Dermis blood vessel endothelial cell (primary cell): ENCODE measurements at places on chromosomes 3 and 15.

DNA sequence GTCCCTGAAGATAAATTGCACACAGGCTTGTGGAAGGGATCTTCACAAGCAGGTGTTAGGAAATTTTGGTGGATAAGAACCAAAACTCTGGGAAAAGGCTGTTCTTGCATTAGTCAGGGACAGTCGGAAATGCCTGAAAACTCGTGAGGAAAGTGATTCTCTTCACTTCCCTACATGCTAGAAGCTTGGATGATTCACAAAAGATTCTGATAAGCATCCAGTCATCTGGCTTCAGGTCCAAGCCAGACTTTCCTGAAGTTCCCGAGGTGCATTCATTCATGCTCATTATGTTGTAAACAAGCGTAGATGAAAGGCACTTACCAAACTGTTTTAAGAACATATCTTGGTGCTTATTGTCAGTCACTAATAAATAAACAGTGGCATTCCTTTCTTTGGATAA, 1028.7 kb downstream of the NTRK3 start:
- DNase-seq, result no peak

DNA sequence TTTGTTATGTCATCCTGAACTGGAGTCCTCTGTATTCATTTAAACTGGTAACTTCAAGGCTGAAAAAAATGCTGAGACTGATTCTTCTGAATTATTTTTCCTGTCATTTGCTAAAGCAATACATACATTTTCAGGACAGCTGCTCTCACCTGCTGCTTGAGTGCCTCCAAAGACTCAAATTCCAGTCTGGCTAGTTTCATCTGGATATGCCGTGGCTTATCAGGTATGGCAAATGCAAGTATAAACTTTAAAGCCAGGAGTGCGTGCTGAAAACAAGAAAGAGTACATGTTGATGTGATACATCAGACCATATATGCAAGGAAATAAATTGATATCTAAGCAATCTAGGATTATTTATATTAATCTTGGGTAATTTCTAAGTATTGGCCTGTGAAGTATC, 146.1 kb downstream of the SNRK start:
- DNase-seq, result no peak

DNA sequence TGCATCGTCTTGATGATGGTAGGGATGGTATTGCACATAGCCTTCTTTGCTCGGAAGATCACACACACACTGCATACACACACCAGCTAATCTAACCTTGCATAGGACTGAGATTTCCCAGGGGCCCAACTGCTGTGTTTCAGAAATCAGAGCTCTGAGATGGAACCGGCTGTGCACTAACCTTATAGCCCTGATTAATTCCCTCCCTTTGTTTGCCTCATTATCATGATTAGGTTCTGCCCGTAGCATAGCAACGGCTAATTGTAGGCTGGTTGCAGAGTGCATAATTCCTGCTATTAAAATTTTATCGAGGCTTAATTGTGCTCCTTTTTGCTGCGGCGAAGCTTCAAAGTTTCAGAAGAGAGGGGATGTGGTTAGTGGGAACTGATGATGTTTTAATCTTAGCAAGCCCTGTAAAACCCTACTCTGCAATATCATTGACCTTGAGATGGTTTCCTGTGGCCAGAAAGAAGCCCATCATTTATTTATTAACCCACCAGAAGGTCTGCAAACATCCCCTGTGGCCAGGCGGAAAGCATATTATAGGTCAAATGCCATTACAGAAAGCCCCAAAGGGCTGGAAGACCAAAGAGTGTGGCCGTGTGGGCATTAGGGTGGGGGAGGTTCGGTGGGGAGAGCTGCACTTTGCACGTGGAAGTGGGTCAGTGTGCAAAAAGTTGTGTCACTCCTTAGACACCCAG, 56.2 kb upstream of the GLCE start:
- DNase-seq, result no peak

- peak; percentile 87 for DNase-seq
These were observed 256.6 kb upstream of the ROPN1 start for GRCh38 chr3:124248471-124249028.

DNA sequence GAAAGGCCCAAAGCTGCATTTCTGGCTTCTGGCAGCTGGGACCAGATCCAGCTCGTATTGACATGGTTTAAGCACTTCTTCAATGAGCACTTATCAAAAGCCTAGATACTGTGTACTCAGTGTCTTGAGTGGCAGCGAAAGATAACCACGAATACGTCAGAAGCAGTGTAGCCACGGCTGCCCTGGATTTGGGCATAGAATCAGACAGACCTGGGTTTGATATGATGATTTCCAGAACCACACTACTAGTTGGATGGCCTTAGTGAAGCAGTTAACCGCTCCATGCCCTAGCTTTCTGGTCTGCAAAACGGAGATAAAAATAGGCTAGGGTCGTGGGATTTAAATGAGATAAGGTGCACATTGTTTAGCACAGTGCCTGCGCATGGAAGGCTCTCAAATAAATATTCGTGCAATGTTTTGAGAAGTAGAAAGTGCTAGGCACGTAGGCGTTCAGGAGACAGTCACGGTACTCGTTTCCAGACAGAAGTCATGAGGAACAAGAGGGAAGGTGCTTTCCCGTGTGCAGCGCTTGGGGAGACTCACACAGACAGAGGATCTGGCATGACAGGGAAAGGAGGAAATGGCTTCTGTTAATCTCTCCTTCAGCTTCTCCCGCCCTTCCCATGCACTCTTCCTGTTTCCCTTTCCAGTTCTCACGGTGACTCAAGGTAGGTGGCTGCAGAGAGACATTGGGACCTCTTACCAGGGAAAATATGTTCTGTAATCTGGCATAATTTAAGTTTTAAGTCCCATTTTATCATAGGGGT, 70.3 kb downstream of the CCNL1 start:
- DNase-seq, result peak; percentile 69

GRCh38 chr3:40873476-40873875, 325.8 kb upstream of the CTNNB1 start:
- DNase-seq, result no peak

GRCh38 chr3:40718681-40719080, 193.9 kb downstream of the ZNF621 start:
- DNase-seq, result no peak

DNA sequence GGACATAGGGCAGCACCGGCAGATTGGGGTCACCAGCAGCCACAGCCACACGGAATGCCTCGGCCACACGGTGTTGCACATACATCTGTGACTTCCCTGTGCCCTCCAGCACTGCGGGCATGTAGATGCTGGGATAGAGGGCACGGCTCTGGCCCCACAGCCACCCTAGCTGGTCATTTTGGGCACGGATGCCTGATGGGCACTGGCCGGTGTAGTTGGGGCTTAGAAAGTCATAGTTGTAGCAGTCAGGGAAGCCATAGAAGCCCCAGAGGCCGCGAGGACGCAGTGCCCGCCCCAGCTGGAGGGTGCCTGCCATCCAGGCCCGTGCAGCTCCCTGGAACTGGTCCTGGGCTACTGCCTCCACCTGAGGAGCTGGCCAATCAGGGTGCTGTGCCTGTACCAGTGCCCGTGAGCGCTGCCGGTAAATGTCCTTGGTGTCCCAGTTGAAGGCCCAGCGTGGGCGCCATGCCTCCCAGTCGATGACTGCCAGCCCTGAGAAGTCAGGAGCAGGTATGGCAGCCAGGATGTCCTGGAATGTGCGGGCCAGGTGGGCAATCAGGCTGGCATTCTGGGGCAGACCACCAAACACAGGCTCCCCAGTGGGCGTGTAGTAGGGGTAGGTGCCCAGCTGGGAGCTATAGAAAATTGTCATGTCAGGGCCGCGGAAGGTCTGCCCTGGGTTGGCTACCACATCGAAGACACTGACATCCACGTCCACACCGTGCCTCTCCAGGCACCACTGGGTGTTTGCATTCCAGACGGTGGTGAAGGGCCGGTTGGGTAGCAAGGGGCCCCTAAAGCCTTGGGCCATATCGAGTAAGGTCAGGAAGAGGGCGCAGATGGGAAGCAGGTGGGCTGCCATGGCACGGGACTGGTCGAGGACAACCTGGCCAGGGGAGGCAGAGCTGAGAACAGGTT, 1.0 kb downstream of the HYAL1 start:
- no peak for DNase-seq

GRCh38 chr15:71301958-71302621, 186.8 kb downstream of the THSD4 start:
- no peak for DNase-seq

- no peak for DNase-seq
These were observed 107.3 kb upstream of the IGSF10 start for GRCh38 chr3:151568184-151568583.

DNA sequence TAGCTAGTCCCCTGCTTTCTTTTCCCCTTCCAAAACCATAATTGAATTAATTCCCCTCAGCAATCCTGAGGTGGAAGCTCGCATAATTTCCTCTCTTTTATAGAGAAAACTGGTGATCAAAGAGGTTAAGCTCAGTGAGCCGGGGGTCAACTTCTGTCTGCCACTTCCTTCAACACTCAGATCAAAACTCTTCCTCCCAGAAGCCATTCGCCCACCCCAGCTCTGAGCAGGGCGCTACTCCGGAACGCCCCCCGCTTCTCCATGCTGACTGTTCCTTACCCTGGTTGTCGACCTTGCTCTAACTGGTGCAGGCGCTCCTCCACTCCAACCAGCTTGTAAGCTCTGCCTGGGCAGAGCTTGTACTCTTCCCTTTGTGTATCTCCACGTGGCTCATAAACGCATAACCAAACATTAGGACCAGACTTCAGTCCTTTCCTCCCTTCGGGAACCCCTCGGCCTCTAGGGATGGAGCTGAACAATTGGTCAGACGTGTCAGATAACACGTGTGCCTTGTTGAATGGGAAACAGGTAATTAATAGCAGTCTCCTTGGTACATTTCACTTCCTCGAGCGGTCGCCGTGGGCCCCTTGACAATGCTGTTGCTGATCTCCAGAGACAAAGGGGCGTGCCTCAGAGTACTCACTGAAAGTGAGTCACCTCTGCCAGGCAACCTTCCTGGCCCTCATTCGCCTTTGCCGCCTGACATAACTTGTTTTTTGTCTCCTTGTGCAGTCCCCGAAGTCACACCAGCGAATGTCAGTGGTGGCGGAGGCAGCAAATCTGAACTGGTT, 71.8 kb downstream of the IL5RA start:
- DNase-seq, result peak; percentile 15

DNA sequence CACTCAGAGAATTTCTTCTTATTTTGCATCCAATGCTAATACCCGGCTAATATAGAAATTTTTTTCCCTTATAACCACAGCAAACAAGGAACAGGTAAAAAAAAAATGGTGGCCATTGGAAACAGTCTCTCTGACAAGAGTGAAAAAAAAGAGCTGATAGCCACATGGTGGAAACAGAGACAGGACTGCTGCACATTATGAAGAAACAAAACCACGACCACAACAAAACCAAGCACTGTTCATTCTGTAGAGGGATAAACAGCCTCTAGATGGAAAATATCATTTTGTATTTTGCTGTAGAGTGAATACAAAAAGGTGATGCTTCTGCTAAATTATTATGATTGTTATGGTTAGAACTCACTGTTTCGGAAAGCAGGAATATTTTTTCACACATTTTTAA, 686.2 kb downstream of the NLGN1 start:
- no peak for DNase-seq

DNA sequence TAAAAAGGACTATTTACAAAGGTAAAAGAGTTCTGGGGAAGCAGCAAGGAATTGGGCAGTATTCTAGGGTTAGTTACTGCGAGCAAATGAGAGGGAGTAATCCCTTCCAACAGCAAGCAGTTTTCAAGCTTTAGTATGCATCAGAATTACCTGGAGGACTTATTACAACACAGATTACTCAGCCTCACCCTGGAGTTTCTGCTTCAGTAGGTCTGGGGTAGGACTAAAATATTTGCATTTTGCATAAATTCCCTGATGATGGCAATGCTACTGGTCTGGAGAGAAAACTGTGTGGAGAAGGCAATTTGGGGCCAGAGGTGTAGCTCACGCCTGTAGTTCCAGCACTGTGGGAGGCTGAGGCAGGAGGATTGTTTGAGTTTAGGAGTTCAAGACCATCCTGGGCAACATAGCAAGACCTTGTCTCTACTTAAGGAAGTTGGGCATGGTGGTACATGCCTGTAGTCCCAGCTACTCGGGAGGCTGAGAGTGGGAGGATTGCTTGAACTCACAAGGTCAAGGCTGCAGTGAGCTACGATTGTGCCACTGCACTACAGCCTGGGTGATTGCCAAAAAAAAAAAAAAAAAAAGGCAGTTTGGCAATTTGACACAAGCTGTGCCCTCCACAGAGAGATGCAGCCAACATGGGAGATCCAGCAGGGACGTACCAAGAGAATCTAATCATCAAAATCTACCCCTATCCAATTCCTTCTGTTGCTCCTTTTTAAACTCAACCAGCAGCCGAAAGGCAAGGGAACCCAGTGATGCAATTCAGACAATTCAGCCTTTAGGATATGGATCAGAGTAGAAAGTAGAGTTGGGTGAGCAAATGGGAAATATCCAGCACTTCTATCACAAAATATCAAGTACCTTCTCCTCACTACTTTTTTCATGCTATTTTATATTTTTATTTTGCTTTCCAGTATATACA, 27.1 kb upstream of the AP4E1 start:
- no peak for DNase-seq

GRCh38 chr3:100141586-100141985, 27.3 kb upstream of the FILIP1L start:
- DNase-seq, result no peak

- DNase-seq, result peak; percentile 98
These were observed 613.4 kb downstream of the MCTP2 start for GRCh38 chr15:94844538-94845389.

- DNase-seq, result no peak
These were observed 78.4 kb downstream of the NR2E3 start for GRCh38 chr15:71888797-71889196.

DNA sequence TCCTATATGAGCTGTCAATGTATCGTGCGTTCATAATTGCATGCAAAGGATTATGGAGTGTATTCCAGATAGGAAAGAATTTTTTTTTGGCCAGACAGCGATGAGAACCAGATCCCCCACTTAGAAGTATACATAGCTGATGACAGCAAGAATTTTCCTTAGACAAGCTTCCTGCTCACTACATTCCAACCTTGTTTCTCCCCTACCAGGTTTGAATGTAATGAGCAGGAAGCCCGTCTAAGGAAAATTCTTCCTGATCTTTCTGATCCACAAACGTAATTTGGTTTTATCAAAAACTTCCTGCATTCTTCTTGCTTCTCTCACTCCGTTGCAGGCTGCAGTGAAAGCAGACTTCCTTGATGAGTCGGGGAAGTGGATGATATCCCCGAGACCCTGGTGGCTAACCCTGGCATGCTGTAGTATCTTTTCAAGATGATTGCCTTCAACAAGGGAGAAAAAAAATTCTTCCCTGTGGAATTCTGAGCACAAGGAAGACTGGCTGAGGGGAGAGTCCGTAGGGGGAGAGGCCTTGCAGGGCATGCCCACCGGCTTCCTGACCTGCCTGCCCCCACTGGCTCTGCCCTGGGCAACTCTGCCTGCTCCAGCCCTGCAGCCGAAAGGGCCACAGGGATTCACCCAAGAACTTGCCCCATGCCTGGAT, 243.1 kb downstream of the TLE3 start:
- DNase-seq, result peak; percentile 5

DNA sequence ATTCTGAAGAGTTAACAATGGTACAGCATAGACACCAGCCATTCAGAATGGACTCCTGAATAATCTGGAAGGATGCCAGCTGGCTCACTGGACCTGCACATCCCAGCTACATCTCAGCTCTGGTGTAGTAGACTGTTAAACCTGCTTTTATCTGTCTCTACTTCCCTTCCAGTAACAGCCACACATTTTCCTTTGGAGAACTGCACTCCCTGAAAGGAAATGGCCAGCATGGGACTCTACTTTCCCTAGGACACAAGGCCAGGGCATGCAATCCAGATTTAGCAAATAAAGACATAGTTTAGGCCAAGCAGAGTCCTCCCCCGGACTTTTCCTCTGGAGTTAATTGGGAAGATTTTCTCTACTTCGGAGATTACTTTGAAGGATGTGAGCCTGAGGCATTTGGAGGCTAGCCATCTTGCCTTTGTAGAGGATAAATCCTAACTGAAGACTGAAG, 82.7 kb upstream of the TCF12 start:
- peak; percentile 66 for DNase-seq

- no peak for DNase-seq
These were observed 1135.7 kb downstream of the IGSF11 start for GRCh38 chr3:117898722-117899522.
